NCI-H2081 (cell line): ENCODE measurements at places on chromosomes 6 and 20.
A peak's percentile ranks its signal among the peaks of the same experiment; 100 is the strongest.

- no peak for DNase-seq
These were observed 5.9 kb downstream of the CD2AP start for GRCh38 chr6:47483516-47483852.

- DNase-seq = no peak
These were observed 248.8 kb upstream of the PRND start for GRCh38 chr20:4472906-4473305.

DNA sequence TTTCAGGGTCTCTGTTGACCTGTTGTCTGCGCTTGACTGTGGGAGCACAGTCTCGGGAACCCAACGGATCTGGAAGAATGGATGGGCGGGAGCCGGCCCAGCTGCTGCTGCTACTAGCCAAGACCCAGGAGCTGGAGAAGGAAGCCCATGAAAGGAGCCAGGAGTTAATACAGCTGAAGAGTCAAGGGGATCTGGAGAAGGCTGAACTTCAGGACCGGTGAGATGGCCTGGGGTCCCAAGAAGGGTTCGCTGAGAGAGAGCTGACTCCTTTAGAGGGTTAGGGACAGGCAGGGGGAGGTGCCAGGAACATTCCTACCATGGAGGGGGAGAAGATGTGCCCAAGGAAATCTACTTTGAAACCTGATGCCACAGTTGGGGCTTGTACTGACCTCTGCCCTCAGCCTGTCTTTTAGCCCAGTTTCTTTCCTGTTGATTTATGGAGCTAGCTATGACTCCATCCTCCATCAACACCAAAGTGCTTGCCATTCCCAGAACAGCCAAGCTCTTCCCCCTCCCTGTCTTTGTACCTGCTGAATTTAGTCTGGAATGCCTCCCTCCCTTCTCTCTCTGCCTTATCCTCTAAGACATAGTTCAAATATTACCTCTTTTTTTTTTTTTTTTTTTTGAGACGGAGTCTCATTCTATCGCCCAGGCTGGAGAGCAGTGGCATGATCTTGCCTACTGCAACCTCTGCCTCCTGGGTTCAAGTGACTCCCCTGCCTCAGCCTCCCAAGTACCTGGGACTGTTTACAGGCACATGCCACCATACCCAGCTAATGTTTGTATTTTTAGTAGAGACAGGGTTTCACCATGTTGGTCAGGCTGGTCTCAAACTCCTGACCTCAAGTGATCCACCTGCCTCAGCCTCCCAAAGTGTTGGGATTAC, 12.2 kb downstream of the CEP250 start:
- no peak for DNase-seq

DNA sequence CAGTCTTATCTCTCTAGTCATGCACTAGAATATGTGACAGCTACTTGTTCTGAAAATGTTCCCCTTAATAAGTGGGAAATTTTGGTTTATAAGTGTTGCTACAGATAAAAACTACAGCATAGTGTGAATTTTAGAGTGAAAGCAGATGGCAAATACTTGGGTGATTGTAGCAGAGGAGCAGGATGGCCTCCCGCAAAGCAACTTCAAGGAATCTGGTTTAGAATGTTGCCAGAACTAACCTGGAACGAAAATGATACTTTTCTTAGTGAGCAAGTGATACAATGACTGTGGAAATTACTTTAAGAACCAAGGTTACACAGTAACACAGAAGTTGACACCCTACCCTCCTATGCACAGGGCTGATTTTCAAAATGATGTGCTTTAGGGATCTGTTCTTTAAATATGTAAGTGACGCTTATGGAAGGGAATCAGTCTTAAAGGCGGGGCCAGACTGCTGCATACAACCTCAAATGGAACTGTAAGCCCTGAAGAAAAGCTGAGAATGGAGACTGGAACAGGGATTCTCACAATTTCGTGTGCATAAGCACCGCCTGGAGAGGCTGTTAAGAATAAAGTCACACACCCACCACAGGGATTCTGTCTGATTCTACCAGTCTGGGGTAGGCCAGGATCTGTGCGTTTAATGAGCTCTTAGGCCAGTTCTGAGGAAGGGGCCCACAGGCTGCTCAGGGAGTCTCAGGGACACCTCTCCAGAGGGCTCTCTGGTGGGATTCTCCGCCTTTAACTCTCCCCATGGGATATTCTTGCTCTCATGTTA, 97.9 kb downstream of the FYN start:
- DNase-seq = no peak

GRCh38 chr20:13183005-13183404, 38.1 kb upstream of the ISM1 start:
- DNase-seq = no peak

DNA sequence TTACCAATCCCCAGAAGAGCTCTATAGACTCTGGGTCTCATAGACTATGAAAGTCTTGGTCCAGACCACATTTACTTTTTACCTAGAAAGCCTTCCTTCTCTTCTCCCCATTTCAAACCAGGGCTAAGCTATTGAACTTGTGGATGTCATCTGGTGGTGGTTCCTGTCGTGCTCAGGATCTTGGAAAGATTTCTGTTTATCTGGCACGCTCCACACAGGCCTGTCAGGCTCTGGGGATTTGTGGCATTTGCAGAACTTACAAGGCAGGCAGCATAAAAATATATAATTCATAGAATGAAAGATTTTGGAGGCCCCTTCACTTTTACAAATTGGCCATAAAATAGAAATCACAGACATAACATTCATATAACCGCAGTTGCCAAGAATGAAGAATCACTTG, 188.1 kb downstream of the UST start:
- DNase-seq = no peak

- DNase-seq = no peak
These were observed 22.7 kb upstream of the BMP2 start for GRCh38 chr20:6744805-6745204.

GRCh38 chr20:42461291-42461690, 728.4 kb downstream of the PTPRT start:
- no peak for DNase-seq

DNA sequence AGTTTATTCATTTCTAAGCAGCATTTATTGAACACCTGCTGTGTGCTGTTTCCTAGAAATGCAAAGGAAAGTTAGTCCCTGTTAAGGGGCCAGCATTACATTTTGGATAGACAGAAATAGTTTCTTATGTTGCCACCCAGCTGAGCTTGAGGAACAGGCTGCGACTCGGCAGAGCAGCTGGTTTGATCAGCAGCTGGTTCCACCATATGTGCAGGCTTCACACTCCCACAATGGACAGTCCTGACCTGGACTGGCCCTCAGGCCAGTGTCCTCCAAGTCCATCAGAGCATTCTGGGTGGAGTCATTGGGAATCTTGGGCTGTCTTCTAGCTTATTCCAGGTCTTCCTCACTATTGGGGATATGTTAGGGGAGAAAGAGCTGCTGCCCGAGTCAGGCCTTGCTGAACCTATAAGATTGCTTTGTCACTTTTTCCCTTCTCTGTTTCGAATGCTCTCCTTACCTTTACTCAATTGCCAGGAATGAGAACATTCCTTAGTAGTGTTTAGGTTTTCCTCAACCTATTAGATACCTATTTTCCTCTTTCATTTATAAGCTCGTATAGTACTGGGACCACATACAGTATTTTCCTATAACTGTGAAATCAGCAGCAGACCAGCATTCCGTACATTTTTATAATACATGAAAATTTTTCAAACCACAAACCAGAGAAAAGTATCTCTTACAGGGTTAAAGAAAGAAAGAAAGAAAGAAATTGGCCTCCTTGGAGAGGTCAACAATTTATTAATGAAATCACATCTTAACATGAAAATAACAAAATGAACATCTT, 203.0 kb downstream of the FARS2 start:
- no peak for DNase-seq

- DNase-seq = no peak
These were observed 189.6 kb upstream of the PDE10A start for GRCh38 chr6:165852676-165853075.

DNA sequence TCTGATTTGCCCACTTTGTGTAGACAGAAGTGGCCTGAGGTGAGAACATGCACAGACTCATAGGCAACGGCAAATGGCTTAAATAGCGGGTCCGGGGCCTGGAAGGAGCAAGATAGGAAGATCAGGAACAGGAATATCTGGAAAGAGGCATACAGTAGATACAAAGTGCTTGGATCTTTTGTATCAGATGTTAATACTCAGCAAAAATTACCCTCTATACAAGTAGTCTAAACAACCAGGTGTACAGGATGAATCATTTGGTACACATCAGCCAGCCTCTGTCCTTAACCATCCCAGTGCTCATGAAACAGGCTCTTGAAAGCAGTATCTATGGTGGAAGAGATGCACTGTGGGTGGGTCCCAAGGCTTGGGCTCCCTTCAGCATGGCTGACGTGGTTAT, 28.9 kb upstream of the HLA-C start:
- no peak for DNase-seq

- DNase-seq = no peak
These were observed 47.0 kb downstream of the TCP11 start for GRCh38 chr6:35094183-35094582.

DNA sequence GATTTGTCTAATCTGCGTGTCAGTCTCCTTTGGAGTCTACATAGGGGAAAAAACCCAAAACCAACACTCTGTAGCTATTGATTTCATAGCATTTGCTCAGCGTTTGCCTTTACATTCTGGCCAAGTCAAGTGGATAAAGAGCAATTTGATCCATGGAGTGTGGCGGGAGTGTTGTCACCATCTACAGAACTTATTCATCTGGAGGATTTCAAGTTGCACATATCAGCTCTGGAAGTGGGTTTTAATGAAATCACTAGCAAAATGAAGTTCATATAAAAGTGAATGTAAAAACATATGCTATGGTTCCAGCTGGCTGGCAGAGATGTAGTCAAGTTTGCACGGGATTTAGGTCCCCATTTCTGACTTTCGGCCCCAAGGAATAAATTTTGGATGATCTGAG, 219.7 kb upstream of the SUPT3H start:
- DNase-seq = no peak

GRCh38 chr20:6660441-6660840, 107.0 kb upstream of the BMP2 start:
- no peak for DNase-seq

GRCh38 chr6:77178821-77179220, 284.5 kb downstream of the HTR1B start:
- DNase-seq = no peak

GRCh38 chr6:137370871-137371633, 123.1 kb downstream of the OLIG3 start:
- no peak for DNase-seq

GRCh38 chr6:125866433-125866832, 75.7 kb downstream of the NCOA7 start:
- DNase-seq = no peak

- DNase-seq = no peak
These were observed 76.1 kb downstream of the SLC22A3 start for GRCh38 chr6:160424256-160424655.

DNA sequence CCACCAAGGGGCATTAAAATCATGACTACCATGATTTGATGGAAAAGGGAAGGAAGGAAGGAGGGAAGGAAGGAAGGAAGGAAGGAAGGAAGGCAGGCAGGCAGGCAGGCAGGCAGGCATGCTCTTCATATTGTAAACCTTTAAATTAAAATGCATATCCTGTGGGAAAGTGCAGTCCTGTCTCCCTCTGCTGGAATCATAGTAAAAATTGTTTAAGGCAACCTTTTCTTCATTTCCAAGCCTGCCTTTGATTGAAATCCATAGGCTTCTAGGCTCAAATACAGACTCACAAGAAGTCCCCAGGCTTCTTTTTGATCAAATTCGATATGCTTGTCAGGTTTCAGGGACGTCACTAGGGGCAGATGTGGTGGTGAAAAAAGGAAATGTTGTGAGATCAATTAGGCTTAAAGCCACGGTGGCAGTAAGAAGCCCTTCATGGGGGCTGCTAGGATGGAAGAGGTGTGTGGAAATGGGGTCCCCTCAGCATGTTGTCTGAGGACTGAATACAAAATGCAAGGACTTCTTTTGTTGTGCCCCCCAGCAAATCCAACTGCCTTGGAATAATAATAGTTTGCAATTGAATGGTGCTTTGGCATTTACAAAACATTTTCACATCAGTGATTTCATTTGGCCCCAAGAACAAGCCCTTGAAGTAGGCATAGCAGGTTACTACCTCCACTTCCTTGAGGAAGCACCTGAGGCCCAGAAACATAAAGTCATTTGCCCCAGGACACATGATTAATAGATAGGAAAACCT, 25.6 kb upstream of the GABRR1 start:
- peak; percentile 47 for DNase-seq

- DNase-seq = peak; percentile 65
These were observed 3.6 kb downstream of the TBCC start for GRCh38 chr6:42742116-42742894.

GRCh38 chr6:46507426-46507825, 16.2 kb upstream of the RCAN2 start:
- no peak for DNase-seq

DNA sequence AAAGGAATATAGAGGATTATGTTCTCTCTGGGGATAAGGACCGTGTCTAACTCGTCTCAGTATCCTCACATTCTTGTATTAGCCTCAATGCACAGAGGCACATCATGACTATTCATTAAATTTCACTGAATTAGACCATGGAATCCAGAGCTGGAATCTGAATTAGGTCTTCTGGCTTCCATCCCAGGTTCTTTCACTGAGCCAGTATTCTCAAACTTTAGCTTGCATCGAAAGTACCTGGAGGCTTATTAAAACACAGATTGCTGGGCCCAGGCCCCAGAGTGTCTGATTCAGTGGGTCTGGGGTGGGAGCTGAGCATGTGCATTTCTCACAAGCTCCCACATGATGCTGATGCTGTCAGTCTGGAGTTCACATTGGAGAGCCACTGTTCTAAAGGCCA, 142.0 kb downstream of the UST start:
- DNase-seq = no peak

- no peak for DNase-seq
These were observed 13.2 kb downstream of the GCNT2 start for GRCh38 chr6:10534419-10534762.
